ENCODE measurements at places on chromosomes 2 and 18.

- DNase-seq = peak; percentile 81
Observed at GRCh38 chr18:23871410-23871809, 143.1 kb upstream of the TTC39C start.

DNA sequence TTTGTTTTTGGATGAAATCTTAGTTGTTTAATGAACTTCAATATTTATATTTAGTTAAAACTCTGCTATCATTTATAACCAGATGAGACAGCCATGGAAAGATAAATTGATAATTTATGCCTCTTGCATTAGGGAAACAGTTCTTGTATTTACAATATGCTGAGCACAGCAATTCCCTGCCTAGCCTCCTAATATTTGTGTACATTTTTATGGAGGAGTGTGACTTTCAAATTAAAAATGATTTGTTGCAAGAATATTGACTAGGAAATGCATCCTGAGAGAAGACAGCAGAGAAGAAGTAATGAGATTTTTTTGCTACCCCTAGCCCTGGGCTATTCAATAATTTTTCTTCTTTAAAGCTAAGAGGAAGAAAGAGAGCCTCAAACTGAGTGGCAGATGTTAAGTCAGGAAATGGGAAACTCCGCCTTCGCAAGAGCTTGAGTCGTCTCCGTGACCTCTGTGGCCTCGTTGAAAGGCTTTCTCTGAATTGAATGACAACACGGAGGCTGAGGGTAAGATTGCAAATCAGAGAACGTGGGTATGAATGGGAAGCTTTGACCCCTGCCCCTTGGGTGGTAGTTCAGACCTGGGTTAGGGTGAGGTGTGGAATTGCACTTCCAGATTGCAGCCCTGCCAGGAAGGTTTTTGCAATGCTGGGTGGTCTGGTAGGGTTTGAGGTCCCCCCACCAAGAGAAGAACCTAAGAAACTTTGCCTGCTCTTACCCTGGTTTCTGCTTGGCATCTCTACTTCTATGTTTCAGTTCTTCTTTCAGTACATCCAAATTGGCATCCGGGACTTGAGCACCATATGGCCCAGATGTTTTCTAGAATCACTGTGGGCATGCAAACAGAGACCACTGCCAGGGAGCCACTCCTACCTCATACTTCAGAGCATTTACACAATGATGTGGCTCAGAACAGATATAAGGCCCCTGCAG, 210.3 kb upstream of the RBMS1 start:
- no peak for DNase-seq

DNA sequence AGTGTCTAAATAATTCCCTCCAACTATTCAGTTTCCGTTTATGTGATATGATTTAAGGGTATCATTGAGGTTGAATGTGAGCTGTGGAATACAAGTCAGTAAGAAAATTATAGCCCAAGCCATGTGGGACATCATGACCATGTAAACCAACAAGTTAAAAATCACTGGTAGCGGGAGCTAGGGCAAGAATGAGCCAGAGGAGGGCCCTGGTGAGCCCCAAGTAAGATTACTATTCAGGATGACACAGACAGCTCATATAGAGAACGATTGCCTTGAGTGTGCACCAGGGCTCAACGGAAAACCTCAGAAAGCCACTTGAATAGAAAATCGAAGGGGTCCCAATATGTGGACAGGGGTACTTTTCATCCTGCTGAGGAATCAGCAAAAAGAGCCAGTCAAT, 87.8 kb upstream of the RBMS1 start:
- no peak for DNase-seq

GRCh38 chr18:26460449-26461091, 87.8 kb downstream of the KCTD1 start:
- DNase-seq = no peak

GRCh38 chr18:574865-575645, 5.1 kb upstream of the CETN1 start:
- no peak for DNase-seq

GRCh38 chr18:72102412-72102811, 441.7 kb downstream of the CBLN2 start:
- no peak for DNase-seq

GRCh38 chr18:60872434-60872833, 460.8 kb upstream of the CDH20 start:
- DNase-seq = no peak

Measured in D341Med (cell line).